NCI-H1417 treated with DMSO at 0.1 percent for 48 hours (cell line): ENCODE measurements at places on chromosomes 6 and 20.

DNA sequence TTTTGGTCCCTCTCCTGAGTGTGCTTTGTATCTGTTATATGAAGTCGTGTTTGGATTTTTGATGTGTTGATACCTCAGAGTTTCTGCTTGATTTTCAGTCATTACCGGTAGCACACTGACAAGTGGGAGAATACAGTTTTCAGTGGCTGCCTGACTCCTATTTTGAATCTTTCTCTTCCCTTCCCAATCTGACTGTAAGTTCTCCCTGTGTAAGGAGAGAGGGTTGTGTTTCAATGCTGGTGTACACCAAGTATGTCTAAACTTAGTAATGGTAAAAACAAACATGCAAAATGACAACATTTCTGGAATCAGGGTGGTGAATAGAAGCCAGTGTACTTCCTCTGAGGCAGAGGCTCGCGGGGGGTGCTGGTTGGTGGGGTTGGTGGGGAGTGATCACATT is 103.4 kb downstream of the HIVEP1 start:
- no peak for DNase-seq

DNA sequence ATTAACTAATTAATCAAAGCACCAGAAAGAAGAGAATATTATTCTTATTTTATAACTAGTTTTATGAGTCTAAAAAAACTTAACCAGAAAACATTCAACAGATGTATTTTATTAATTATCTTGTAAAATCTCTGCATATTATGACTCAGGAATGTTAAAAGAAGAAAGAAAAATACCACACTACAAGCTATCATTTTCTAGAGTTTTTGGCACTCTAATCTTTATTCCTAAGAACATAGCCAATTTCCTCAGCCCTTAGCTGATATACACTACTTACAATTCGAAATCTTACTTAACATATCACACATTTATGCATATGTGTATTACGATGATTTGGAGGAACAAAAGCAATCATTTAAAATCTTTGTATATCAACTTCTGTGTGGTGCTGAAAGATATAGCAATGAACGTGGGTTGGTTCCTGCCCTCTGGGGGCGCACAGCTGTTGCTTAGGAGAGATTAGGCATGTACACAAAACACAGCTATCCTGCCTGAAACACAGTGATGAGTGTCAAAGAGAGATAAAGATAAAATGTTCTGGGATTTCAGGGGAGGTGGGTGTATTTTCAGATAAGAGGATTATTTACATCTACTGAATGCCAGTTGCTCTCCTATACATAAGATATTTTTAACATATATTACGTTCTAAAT is 404.5 kb downstream of the SYNE1 start:
- no peak for DNase-seq

DNA sequence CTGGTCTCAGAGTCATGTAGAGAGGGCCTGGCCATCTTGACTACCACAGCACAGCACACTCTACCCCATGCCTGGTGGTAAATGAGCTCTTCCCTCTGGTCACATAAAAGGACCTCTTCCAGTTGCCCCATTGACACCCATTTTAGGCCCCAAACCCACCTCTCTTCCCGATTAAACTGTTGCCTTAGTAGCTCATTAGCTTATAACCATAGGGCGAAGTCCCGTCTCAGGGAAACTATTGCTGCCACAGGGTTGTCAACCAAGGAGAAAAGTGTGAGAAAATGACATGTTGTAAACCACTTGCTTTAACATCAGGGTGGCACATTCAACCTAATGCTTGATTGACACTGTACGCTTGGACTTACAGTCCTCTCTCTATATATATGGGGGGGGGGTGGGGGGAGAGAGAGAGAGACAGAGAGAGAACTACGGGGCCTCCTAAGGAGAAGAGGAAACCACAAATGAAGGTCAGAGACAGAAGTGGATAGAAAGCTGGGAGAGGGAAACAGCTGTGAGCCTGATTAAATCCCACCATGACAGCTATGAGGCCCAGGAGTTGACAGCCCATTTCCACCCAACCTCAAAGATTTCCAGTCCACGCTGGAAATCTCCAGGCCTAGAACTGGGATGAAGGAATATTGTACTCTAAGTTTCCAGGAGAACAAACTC is 14.9 kb upstream of the BTN1A1 start:
- DNase-seq = no peak

- DNase-seq = no peak
Measured at GRCh38 chr20:60765821-60766403, 486.1 kb upstream of the CDH4 start.

- DNase-seq = no peak
Measured at GRCh38 chr20:10007747-10008146, 27.0 kb upstream of the ANKEF1 start.

DNA sequence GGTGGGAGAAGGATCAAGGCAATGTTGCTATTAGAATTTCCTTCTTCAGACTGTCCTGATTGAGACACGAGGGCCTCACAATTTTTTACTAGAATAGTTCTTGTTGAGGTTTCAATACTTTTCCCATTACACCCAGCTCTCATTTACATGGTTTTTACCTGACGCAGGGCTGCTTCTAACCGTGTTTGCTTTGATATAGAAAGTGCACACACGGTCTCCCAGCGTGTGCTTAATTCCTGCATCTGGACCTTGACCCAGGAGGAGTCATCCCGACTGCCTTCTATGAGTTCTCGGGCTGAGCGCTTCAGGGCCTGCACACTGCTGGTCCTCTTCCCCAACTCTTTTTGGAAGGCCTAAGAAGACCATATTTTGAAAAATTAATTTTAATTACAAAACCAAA is 160.2 kb downstream of the DST start:
- DNase-seq = no peak

DNA sequence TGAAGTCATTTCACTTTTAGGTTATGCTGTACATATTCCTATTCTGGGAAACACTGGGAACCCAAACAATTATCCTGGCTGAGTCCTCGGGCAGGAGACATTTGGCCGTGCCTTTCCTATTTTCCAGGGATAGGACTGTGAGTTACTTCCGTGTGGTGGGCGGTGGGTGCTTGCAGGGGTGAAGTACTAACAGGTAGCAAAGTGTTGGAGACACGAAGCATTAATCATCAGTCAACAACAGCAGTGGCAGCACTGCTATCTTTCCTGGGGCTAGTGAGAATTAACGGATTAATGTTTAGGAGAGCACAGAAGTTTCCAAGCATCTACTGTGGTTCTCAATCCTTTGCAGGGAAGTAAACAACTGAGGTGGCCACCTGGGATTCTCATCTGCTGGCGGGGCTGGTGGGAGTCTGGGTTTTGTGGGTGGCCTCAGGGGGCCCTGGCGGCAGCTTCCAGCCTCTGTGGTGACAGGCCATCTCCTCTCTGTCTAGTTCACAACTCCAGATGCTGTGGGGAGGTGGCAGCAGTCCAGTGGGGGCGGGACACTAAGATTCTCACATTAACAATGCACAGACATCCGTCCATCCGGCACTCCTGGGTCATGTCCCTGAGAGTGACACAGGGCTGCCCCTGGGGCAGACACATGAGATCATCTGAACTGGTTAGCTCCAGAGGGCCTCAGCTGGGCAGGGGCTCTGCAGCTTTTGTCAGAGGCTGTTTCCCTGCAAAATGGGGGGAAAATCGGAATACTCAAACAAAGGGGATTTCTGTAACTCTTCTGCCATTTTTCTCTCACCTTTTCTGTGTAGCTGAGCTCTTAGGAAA is 90.9 kb downstream of the GJA10 start:
- DNase-seq = no peak
